ENCODE measurements at places on chromosomes 4 and X. TPM values are rescaled to one million over a fixed set of nuclear protein-coding genes. Genes with fewer than 3 reads are reported as not detected.

GRCh38 chrX:13755254-13755653, 20.7 kb downstream of the OFD1 start:
- DNase-seq, result no peak

- DNase-seq, result no peak
Observed at GRCh38 chr4:127347936-127348335, 284.8 kb upstream of the INTU start.

GRCh38 chr4:55830716-55831115, 11.1 kb downstream of the EXOC1L start:
- no peak for DNase-seq

DNA sequence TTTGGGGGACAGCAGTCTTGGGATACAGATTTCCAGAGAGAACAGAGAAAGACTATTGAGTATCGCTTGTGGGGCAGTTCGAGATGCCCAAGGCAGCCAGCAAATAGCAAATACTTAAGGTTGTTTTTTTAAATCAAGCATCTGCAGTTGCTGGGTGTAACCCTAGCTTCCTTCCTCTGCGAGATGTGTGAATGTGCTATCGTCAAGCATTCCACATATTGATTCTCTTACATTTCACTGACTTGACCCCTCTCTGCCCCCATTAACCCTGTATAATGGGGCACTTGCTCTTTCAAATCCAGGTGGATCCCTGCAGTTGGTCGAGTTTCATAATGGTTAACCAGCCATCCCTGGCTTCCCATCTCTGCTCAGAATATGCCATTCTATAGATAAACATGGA, 23.5 kb downstream of the KCNE5 start:
- no peak for DNase-seq

GRCh38 chrX:18955676-18956075, 28.2 kb downstream of the PHKA2 start:
- no peak for DNase-seq

DNA sequence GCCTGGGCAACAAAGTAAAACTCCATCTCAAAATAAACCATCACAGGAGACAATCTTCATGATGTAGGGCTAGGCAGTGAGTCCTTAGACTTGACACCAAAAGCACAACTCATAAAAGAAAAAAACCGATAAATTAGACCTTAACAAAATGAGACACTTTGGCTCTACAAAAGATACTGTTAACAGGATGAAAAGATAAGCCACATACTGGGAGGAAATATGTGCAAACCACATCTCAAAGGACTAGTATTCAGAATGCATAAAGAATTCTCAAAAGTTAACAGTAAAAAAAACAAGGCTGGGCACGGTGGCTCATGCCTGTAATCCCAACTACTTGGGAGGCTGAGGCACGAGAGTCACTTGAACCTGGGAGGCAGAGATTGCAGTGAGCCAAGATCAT, 13.2 kb downstream of the EFHC2 start:
- DNase-seq, result no peak

- DNase-seq, result no peak
Observed at GRCh38 chr4:183395395-183395794, 49.0 kb upstream of the CDKN2AIP start.

RRH gene
- not detected for total RNA-seq

CXCL10 gene
- not detected for total RNA-seq

ATP2B3 gene
- total RNA-seq, result 0.10 TPM
